ENCODE measurements at places on chromosomes 5 and 9.

DNA sequence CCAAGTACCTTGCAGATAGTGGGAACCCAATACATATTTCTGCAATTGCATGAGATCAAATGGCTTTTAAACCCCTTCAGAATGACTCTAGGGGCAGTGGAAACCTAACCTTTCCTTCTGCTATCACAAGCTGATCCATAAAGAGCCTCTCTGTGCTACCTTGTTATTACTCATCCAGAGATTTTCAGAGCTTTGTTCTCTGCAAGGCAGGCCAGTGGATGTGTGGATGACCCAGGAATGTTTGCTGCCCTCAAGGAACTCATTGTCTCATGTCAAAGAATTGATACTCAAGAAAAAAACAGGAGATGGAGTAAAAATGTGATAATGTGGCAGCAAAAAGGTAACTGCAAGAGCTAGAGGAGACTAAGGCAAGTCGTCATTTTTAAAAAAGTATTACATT lies 164.1 kb downstream of the HMHB1 start:
- DNase-seq = peak; percentile 39

GRCh38 chr5:159050316-159051143 lies 49.2 kb downstream of the EBF1 start:
- DNase-seq = no peak

DNA sequence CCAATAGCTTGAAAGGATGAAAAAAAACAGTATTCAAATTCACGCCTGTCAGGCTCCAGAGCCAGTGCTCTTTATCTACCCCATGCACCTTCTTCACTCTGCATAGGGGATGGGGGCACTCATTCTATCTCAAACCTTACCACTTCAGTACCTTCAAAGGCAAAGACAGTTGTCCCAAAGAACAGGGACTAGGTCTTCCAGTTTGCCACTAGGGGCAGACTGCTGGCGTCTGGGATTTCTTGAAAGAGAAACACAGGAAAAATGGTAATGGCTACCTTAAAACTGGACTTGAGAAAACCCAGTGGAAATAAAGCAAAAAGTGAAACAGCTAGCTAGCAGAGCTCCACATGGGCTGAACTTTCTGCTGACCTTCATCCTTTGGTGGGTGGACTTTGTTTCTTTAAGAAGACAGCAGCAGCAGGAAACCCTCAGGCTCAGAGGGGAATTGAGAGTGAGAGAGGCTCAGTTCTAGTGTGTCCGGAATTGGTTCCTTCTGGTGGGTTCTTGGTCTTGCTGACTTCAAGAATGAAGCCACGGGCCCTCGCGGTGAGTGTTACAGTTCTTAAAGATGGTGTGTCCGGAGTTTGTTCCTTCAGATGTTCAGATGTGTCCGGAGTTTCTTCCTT lies 41.0 kb upstream of the SLC36A1 start:
- DNase-seq = no peak

GRCh38 chr5:40547994-40548575 lies 131.6 kb upstream of the PTGER4 start:
- DNase-seq = no peak

DNA sequence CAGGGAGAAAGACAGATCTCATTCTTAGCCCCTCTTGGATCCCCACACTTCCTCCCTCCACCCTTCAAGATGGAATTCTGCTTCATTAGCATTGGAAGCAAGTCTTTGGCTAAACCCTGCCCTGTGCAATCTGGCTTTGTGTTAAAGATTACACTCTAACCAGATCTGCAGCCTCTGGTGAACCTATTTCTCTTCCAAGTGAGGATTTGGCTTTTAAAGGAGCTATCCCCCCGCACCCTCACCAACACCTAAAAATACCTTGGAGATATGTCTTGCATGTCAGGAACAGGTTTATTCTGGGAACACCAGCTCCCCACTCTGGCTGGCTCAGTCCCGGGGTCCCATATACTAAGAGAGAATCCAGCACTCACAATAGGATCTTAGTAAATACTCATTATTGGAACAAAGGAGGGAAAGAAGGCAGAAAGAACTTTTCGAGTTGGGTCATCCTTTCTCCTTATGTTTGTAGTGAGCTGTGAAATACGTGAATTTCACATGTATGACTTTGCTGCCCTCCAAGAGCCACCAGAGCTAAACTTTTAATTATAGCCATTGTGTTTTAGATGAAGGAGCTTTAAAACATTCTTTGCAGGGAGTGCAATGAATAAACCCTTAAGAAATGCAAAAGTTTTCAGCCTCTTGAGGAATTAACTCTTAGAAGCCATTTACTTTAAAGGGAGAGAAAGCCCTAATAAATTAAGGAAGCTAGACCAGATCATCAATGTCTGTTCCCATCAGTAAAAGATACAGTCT lies 53.7 kb upstream of the HRH2 start:
- DNase-seq = no peak

- no peak for DNase-seq
These were observed 286.5 kb downstream of the MLLT3 start for GRCh38 chr9:20335668-20336332.

GRCh38 chr5:71802673-71803072 lies 83.6 kb downstream of the CARTPT start:
- DNase-seq = no peak

GRCh38 chr9:130053504-130054324 lies at the start of gene GPR107:
Gene GPR107 (plus strand): TSS chr9:130053906. CDS start chr9:130053933, 27 bp downstream.
- peak; percentile 70 for DNase-seq

- no peak for DNase-seq
These were observed 17.5 kb downstream of the BAAT start for GRCh38 chr9:101367323-101367722.

- DNase-seq = no peak
These were observed 81.4 kb downstream of the COL5A1 start for GRCh38 chr9:134723037-134723436.

DNA sequence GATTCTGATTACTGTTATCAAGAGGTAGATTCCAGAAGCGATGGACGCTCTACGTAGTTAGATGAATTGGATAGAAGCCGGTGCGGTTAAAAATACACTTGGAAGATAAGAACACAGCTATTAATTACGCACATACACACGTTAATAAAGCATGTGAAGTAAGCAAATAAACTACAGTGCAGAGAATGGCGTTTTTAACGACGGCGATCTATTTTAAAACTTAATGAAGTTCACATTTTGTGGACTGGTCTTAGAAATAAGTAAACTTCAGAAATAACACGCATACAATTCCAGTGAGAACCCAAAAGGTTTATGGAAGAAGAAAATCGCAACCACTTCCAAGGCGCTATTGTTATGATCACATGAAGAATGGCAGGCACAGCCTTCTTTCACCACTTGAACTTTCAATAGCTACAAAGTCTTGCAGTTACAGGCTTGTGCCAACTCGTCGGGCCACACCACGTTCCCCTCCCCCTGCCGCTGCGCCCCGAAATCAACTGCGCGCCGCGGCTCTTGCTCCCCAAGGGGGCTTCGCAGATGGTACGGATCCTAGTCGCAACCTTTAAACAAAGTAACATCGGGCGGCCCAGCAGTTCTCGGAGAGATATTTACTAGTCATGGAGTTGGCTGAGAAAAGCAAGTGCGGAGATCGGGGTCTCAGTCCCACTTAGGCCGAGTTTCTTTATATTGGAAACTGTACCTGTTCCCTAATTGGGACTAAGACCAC lies 866 bp upstream of the SEMA6A start:
- DNase-seq = peak; percentile 19

DNA sequence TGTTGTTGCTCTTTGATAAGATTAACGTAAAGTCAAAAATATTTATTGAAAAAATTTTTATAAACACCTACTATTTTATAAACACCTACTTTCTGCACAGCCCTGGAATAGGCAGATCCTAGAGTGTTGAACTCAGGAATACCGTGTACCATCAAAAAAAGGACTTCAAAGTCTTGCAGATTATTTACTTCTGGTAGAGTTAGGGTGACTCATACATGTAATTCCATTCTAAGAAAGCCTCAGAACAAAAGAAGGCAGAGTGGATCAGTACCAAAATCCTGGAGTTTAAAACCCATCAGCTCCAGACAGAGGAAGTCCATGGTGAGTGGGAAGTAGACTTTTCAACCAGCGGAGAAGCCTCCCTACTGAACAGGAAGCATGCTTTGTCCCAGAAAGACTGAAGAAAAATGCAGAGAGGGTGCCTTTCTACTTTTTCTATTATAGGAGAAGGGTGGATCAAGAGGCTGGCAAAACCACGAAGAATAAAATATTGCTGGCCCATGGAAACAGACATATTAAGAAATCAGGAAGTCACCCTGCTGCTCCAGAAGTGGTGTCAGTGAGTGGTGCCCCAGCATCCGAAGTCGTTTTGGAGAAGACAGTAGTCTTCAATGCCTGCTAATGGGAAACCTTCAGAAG lies 45.1 kb upstream of the DAB2 start:
- DNase-seq = peak; percentile 23

GRCh38 chr9:121690316-121690715 lies 38.9 kb downstream of the DAB2IP start:
- no peak for DNase-seq

DNA sequence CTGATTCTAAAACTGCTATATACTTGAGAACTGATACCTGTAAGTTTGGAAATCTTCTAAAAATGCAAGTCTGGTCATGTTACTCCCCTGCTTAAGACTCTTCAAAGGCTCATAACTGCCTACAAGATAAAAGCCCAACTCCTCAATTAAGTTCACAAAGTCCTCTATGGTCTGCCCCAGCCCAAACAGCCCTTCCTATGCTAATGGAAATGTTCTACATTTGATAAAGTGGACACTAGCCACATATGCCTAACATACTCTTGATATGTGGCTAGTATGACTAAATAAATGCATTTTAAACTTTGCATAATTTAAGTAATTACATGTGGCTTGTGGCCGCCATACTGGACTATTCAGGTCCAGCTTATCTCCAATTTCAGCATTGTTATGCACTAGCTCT lies 204.5 kb downstream of the AP3B1 start:
- DNase-seq = no peak

DNA sequence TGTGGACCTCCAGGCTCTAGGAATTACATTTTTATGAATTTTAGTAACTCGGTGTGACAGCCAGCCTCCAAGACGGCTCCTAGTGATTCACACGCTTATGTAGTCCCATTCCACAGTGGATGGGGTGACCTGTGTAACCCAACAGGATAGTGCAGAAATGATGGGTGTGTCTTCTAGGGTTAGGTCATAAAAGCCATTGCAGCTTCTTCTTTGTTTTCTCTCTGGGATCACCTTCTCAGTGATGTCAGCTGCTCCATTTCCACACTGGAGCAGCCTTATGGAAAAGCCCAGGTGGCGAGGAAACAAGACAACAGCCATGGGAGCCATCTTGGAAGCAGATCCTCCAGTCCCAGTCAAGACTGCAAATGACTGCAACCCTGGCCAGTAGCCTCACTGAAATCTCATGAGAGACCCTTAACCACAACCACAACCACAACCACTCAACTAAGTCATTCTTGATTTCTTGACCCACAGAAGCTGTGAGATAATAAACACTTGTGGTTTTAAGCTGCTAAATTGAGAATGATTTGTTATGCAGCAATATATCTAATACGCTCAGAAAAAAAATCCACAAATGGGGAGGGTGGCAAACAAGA lies 5.1 kb upstream of the GNPDA1 start:
- peak; percentile 27 for DNase-seq

DNA sequence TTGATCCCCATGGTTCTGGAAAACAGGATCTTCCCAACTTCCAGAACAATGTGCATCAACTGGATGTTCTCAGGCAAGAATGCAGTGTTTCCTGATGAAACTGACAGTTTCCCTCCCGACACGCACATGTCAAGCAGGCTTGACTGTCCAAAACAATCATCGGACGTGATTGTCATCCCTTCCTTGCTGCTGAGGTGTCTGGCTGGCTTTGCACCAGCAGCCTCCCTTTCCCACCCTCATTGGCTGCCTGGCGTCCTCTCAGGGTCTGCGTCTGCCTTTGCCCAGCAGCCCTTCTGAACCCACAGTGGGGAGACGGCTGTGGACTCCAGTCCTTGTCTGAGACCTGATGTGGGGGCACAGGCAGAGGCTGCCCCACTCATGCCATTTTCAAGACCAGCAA lies 110.8 kb downstream of the MARCHF3 start:
- no peak for DNase-seq

- no peak for DNase-seq
These were observed 591.5 kb upstream of the KLF4 start for GRCh38 chr9:108081112-108081511.

DNA sequence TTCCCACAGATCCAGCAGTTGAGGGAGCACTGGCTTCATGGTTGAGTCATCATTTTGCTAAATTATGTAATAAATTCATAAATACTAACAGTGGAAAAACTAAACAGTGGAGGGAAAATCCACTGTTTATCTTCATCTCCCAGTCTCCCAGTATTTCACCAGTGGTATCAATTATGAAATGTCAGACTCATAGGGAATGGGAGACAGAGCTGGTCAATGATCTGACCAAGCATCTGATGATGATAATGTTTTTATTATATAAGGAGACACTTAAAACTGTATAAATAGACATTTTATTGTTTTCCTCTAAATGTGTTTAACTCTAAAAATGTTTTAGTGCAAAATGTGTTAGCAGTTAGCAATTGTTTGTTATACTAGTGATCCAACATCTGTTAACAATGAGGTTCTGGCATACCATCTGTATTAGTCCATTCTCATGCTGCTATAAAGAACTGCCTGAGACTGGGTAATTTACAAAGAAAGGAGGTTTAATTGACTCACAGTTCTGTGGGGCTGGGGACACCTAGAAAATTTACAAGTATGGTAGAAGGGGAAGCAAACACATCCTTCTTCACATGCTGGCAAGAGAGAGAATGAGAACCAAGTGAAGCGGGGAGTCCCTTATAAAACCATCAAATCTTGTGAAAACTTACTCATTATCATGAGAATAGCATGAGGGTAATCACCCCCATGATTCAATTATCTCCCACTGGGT lies 11.8 kb upstream of the REEP5 start:
- peak; percentile 78 for DNase-seq

DNA sequence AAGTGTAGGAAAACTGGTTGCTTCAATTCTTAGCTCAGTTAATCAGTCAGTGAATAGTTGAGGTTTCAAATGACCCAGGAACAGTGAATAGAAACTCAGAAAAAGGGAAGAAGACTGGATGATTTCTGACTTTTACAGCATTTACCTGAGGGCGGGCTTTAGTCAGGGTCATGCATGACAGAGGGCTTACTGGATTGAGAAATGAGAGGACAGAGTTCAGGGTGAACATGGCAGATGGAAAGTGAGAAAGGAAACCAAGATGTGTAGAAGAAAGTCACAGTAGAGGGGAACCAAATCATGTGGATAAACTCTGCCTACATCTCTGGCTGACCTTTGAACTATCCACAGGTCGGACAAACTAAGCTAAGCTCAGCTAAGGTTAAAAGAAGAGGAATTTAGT lies 596.0 kb downstream of the SEMA5A start:
- DNase-seq = no peak

- DNase-seq = no peak
These were observed 342.2 kb downstream of the TRIM32 start for GRCh38 chr9:117029341-117029740.

DNA sequence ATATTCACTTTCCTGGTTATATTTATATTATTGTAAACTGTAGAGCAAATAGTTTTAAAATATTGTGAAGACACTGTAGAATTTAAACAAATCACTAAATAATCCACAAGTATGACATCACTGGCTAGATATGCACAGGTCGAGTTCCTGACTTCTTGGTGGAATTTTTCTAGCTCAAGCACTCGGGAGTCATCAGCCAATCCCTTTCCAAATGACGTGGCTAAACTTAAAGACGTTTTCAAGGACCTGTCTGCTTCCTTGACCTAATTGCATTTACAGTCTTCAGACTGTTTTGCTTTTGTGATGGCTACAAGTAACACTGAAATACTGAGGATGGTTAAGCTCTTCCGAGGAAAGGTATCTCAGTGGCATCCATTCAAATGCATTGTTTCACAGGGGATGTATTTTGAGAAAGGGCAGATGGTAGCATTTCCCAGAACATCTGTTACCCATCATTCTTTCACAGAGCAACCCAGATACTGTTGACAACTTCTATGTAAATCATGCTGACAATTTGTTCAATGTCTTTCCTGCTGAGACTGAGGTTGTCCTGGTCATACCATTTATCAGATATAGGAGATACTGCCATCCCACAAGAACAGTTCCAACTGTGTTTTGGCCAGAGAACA lies 262.8 kb downstream of the CDH10 start:
- no peak for DNase-seq

All from HCEC 1CT (cell line).